SHP77 (cell line): ENCODE measurements at places on chromosomes 3 and 15.

GRCh38 chr15:38843736-38844590, 279.3 kb upstream of the RASGRP1 start:
- DNase-seq: no peak

GRCh38 chr3:78974181-78974790, 793.5 kb downstream of the ROBO1 start:
- no peak for DNase-seq

DNA sequence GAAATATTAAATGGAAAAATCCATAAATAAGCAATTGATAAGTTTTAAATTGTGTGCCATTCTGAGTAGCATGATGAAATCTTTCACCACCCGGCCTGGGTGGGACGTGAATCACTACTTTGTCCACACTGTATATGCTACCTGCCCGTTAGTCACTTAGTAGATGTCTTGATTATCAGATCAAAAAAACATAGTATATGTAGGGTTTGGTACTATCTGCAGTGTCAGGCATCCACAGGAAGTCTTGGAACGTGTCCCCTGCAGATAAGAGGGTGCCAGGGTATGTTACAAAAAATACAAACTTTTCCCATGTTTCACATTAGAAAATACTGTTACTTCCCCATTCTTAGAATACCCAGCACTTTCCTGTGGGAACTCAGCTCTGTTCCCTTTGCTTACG, 35.2 kb downstream of the FAM81A start:
- DNase-seq: no peak

GRCh38 chr3:53822331-53822741, 23.9 kb downstream of the CHDH start:
- DNase-seq: no peak

- no peak for DNase-seq
Measured at GRCh38 chr3:59953104-59953503, 903.3 kb upstream of the CFAP20DC start.

- DNase-seq: no peak
Measured at GRCh38 chr3:12870942-12871341, 29.6 kb upstream of the RPL32 start.
